ENCODE measurements at places on chromosomes 1 and 21.

GRCh38 chr21:43608225-43608624 is 51.1 kb downstream of the HSF2BP start:
- DNase-seq = no peak

GRCh38 chr21:15001113-15001512 is 63.7 kb downstream of the NRIP1 start:
- no peak for DNase-seq

GRCh38 chr1:229645324-229645993 is 19.4 kb downstream of the URB2 start:
- DNase-seq = no peak

DNA sequence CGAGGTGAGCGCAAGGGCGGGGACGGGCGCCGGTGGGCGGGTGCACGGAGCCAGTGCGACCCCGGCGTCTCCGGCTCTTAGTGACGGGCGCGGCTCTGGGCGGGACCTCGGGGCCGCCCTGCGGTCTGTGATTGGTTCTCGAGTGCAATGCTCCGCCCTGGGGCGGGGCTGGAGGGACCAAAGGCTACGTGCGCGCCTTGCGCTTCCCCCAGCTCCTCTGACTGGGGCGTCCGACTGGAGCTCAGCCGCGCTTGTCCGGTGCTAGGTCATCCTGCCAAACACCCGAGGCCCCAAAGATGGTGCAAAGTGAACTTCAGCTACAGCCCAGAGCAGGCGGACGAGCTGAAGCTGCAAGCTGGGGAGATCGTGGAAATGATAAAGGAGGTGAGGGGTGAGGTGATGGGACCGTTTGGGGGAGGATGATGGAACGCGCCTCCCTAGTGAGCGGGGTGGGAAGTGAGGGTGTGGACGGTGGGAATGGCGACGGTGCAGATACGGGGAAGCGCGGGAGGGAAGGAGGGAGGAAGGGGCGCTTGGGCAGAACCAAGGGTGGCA is 811 bp downstream of the SH3D21 start:
- peak; percentile 90 for DNase-seq

DNA sequence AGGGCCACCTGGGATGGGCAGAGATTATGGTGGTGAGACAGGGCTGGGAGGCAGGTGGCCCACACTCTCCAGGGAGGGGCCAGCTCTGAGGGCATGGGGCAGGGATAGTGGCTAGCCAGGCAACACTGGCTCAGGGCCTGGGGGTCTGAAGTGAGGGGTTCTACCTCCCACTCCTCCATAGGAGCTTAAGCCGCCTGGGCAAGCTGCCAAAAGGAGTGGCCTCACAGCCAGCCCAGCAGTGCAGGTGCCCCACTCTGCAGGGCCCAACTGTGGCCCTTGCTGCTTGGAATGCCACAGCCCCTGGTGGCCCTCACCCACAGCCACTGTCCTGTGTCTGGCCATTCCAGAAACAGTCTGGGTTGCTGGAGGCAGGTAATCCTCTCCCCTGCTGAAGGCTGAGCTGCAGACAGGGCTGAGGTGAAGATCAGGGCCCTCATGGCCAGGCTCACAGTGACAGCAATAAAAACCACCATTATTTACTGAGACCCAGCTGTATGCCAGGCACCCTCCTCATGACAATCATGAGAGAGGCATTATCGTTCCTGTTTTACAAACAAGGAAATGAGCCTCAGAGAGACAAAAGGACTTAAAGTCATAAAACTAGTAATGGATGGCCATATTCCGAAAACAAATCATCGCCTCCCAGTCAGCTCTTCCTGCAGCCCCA is 31.0 kb downstream of the KIF21B start:
- no peak for DNase-seq

DNA sequence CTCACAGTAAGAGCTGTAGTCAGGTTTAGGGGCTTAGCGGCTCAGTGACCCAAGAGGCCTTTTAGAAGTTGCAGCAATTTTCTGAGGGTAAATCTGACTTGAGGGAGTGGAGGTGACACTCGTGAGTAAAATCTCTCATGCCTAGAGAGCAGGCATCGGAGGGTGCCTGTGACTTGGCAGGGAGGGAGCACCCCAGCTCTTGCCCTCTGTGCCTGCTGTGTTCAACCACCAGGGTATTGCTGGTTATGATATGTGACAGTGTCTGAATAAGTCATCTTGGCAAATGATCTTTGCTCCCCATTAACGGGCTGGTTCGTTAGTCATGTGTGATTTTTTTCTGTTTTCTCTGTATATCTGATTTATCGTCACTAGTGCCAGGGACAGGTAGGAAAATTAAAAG is 5.9 kb downstream of the MAN1C1 start:
- no peak for DNase-seq

GRCh38 chr1:242524571-242525359 is at the start of gene PLD5:
Gene PLD5, minus strand, starts transcription at chr1:242524697.
- DNase-seq = no peak

DNA sequence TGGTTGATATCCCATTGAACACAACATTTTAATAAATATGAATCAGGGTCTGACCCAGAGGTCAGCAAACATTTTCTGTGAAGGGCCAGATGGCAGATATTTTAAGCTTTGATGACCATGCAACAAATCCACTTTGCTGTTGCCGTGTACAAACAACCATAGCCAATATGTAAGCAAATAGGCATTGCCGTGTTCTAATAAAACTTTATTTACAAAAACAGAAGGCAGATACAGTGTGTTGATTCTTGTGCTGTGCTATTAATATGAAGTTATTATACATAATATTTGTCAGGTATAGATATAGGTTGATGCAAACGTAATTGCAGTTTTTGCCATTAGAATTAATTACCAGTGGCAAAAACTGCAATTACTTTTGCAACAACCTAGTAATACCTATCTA is 8.8 kb upstream of the XCL1 start:
- DNase-seq = no peak

DNA sequence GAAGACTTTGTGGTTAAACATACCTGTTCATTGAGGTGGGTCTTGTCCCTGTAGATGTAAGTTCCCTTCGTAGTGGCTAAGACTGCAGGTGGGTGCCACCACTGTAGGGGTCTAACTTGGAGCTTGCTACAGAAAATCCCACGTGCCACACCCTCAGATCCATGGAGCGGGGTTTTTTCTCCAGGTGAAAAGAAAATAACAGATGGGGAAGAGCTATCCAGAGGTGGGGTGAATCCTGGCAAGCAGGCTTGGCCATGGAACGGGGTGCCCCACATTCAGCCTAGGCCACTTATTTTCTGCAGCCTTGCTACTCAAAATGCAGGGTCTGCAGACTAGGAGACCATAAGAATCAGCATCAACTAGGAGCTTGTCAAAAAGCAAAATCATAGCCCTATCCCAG is 24.0 kb downstream of the EXOC8 start:
- DNase-seq = no peak

- peak; percentile 53 for DNase-seq
Observed at GRCh38 chr1:50977575-50978143, 7.6 kb downstream of the CDKN2C start.

DNA sequence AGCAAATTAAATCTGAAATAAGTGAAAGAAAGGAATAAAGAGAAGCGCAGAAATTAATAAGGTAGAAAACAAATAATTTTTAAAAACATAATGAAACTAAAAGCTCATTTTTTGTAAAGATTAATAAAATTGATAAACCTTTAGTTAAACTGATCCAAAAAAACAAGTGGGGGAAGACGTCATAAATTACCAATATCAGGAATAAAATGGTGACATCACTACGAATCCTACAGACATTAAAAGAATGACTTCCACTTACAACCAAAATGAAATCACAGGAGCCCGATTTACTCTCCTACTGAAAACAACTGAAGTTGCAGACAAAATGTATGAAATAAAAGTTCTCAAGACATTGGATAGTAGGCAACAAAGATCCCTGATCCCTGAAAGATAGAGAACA is 68.1 kb upstream of the IFFO2 start:
- no peak for DNase-seq

DNA sequence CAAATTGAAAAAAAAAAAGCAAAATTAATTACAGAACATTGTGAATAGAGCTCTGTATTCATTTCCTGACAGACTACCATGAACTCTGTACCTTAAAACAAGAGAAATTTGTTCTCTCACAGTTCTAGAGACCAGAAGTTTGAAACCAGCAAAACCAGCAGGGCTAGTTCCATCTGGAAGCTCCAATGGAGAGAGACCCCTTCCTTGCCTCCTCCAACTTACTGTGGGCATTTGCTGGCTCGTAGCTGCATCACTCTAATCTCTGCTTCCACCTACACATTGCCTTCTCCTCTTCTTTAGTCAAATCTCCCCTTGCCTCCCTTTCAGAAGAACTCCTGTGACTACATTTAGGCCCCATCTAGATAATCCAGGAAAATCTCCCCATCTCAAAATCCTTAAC is 56.5 kb downstream of the SYDE2 start:
- no peak for DNase-seq

GRCh38 chr1:21665711-21666575 is 3.2 kb downstream of the RAP1GAP start:
- DNase-seq = no peak

- DNase-seq = no peak
Observed at GRCh38 chr1:242826701-242827336, 302.3 kb upstream of the PLD5 start.

GRCh38 chr1:59814901-59815825 is at the start of gene HOOK1:
Gene HOOK1, plus strand, starts transcription at chr1:59814949. Its CDS starts 169 bp downstream, at chr1:59815118.
- DNase-seq = peak; percentile 40

- no peak for DNase-seq
Observed at GRCh38 chr1:172603816-172604215, 55.1 kb upstream of the FASLG start.

GRCh38 chr1:170539154-170539553 is 7.2 kb downstream of the GORAB start:
- DNase-seq = no peak

DNA sequence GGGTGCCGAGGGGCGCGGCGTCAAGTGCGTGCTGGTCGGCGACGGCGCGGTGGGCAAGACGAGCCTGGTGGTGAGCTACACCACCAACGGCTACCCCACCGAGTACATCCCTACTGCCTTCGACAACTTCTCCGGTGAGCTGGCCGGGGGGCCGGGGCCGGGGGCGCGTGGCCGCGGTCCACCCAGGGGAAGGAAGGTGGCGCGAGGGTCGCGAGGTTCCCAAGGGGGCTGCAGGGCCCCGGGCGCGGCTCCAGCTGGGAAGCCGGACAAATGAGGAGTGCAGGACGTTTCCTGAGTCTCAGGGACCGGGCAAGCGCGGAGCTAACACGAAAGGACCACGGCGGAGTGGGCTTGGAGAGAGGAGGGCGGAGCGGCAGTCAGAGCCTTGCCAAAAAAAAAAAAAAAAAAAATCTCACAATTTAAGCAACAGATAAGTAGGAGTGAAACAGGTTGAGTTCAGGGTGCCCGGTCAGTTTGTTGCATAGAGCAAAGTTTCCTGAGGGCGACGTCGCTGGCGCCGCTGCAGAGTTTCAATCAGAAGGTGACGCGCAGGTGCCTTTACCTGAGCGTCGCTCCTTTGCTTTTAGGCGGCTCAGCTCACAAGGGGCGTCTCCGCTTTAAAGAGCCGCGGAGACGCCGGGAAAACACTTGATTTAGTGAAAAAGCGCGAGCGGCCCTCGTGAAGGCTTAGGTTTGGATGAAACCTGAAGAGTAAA is 750 bp downstream of the RHOU start:
- peak; percentile 54 for DNase-seq

GRCh38 chr1:213251972-213252371 is 200.9 kb downstream of the RPS6KC1 start:
- no peak for DNase-seq

DNA sequence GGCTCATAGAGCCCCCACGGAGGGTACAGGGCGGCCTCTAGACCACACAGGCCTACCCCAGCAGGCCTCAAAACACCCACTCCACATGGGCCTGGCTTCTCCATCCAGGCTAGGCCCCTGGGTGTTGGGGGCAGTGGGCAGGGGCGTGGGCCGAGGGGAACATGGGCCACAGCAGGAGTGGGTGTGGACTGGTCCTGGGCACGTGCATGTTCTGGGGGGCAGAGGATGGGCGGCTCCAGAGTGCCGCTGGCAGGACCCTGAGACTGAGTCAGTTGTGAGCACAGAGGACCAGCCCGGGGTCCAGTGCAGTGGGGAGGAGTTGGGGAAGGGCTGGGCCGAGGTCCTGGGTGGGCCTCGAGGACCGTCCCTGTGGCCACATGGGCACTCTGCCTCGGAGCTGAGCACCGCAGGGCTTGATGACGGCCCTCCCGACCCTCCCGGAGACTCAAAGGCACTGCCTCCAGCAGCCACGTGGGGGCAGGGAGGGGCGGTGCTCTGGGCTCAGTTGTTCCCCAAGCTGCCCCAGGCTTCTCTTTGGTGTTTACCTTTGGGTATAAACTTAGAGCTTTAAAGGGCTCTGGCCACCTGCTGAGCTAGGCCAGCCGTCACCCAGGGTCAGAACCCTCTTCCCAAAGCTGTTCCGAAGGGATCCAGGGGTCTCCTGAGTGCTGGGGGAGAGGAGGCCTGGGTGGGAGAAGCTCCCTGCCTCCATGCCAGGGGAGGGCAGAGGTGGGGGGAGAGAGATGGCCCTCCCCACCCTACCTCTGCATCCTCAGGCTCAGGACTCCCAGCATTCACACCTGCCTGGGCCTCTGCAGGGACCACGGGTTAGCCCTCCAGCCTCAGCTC is 79.9 kb downstream of the MORN1 start:
- DNase-seq = peak; percentile 57

- no peak for DNase-seq
Observed at GRCh38 chr1:208165659-208166058, 78.5 kb downstream of the PLXNA2 start.

DNA sequence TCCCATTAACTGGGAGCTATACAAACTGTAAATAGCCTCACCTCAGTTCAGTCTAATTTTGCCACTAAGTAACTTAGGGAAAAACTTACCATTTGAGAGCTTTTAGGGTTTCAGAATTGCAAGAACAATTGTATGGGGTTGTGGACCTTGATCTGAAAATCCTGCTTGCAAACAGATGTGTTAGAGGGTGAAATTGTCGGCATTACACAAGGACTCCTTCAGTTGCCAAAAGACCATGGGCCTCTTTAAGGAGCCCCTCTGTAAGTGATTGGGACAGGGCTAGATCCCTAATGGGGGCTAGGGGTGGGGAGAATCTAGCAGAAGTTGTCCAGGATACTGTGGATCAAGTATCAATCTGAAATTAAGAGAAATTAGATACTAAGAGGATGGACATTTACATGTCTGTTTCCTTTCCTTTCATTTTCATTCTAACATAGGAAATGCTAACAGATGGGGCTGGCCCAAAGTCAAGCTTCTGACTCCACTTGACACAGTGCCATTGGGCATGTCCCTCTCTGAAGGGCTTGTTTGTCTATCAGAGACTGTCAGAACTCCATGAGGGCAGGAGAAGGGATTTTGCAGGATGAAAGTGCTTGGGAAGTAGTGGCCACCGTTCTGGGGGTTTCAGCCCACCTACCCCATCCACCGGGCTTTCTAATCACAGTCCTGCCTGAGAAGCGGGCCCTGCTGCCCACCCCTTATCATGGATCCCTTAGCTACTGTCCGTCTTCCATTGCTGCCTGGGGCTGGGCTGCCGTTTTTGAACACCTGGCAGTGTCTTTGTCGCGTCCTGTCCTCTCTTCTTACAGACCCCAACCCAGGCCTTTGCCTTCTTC is 54.7 kb downstream of the STUM start:
- DNase-seq = no peak

DNA sequence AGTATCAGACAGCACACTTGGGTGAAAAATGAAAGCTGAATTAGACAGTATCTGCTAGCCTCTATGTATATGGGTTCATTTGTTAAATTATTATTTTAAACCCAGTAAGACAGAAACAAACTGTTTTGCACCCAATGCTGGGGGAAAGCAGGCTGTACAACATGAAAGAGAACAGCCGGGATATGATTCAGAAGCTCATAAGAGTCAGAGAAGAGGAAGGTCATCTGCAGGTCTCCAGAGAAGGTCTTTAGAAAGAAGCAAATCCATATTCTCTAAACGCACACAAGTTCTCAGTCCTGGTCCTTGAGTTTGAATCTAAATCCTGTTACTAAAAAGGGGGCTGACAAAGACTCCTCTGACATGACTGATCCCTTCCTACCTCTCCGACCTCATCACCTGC is 155.1 kb downstream of the SIPA1L2 start:
- DNase-seq = no peak
